ENCODE measurements at places on chromosomes 3 and 15. TPM values are rescaled to one million over a fixed set of nuclear protein-coding genes. Genes with fewer than 3 reads are reported as not detected.

GRCh38 chr3:155488671-155489070 lies 195.2 kb upstream of the STRIT1 start:
- no peak for DNase-seq
- no peak overlapping the region for H3K4me3 ChIP-seq
- H3K27ac ChIP-seq: no peak overlapping the region
- no peaks in the 10 kb centered on the region for H3K27me3 ChIP-seq
- H3K4me1 ChIP-seq: no peaks in the 10 kb centered on the region

DNA sequence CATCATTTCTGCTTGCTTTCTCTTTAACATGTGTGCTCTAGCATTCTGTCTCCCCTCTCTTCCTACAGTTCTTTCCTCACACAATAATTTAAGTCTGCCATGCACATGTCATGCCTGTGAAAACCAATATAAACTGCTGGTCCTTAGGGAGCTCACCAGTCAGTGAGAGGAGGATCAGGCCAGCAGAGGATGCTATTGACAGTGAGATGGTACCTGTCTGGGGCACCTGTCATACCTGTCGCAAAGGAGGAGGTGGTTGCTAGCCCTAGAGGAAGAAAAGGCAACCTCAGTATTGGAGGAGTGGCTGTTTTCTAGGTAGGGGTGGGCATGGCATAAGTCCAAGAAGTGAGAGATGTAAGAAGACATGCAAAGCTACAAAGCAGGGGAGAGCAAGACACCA lies 194.6 kb downstream of the GABRG3 start:
- H3K4me1 ChIP-seq: peaks cover 6% of the 10 kb centered on the region
- H3K27ac ChIP-seq: no peak overlapping the region
- DNase-seq: no peak
- H3K36me3 ChIP-seq: no peaks in the 10 kb centered on the region

DNA sequence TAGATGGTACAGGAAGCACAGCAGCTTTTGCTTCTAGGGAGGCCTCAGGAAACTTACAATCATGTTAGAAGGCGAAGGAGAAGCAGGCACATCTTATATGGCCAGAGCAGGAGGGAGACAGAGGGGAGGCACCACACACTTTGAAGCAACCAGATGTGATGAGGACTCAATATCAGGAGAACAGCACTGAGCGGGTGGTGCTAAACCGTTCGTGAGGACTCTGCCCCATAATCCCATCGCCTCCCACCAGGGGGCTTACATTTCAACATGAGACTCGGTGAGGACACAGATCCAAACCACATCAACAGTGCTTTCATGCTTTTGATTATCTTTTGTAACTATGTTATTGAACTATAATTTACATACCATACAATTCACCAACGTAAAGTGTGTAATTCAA lies 7.6 kb upstream of the TMEM44 start:
- no peak overlapping the region for H3K27ac ChIP-seq
- DNase-seq: peak; percentile 33
- no peaks in the 10 kb centered on the region for H3K4me1 ChIP-seq
- no peak overlapping the region for H3K4me3 ChIP-seq

DNA sequence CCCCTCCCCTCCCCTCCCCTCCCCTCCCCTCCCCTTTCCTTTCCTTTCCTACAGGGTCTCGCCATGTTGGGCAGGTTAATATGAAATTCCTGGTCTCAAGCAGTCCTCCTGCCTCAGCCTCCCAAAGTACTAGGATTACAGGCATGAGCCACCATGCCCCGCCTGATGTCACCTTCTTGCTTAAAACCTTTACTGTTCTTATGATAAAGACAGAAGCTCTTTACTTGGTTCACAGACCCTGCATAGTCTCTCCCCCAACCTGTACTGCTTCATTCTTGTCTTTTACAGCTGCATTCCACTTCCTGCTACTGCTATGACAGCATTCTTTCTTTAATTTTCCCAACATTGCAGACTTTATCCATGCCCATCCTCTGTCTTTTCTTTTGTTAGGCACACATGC lies 20.8 kb downstream of the MED12L start:
- no peaks in the 10 kb centered on the region for H3K27me3 ChIP-seq
- no peak for DNase-seq

The CHRFAM7A gene
- 0.46 TPM for total RNA-seq

The GPR87 gene
- total RNA-seq: not detected

The TAGLN3 gene
- total RNA-seq: 46.6 TPM
